ENCODE measurements at places on chromosomes 12 and 14. TPM values are rescaled to one million over a fixed set of nuclear protein-coding genes. Genes with fewer than 3 reads are reported as not detected.

GRCh38 chr12:774051-774614 lies 21.8 kb downstream of the WNK1 start:
- no peak for DNase-seq

GRCh38 chr14:23629832-23630396 lies 6.2 kb upstream of the DHRS2 start:
- no peak for DNase-seq

DNA sequence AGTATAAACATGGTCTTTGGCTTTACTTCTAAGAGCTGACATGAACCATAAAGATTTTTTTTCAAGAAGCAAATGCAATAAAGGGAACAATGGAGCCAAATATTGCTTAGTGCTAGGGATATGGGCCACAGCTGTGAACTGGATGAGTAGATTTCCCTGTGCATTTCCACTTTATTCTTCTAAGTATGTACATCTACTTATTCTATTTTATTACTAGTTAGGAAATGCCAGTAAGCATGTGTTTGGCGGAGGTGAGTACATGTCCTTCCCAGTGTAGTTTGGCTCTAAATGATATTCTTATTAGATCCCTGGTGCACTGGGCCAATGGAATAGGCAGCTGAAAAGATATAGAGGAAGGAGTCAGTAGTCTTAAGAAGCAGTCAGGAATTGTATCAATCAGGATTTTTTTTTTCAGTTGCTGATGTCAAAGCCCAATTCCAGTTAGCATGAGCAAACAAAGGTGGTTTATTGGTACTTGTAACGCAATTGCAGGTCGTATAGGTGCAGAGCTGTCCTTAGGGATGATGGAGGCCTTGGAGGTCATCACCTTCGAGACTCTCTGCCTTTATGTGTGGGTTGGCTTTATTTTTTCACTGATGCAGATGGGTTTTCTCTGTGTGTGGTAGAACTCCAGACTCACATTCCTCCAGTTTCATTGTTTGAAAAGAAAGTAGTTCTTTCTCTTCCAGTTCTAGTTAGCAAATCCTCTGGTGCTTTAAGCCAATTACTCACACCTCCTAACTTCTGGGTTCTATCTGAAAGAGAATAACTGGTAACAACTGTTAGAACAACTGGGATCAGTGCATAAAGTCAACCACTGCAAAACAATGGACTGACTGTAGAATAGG lies 139.0 kb upstream of the LRIG3 start:
- DNase-seq, result no peak

GRCh38 chr12:116018282-116018681 lies 259.2 kb downstream of the MED13L start:
- no peak for DNase-seq

- DNase-seq, result peak; percentile 12
Measured at GRCh38 chr14:21868442-21869046, 194.9 kb upstream of the OR4E1 start.

DNA sequence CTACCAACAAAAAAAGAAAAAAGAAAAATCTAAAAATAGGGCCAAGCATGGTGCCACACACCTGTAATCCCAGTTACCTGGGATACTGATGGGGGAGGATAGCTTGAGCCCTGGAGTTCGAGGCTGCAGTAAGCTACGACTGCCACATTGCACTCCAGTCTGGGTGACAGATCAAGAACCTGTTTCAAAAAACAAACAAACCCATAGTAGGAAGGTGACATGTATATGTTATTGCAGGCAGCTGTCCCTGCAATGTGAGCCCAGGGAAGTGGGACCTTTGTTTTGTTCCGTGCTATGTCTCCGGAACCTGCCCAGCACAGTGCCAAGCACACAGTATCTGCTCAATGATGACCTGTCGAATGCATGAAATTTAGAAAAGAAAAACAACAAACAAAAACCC lies 37.2 kb upstream of the YY1 start:
- DNase-seq, result no peak

DNA sequence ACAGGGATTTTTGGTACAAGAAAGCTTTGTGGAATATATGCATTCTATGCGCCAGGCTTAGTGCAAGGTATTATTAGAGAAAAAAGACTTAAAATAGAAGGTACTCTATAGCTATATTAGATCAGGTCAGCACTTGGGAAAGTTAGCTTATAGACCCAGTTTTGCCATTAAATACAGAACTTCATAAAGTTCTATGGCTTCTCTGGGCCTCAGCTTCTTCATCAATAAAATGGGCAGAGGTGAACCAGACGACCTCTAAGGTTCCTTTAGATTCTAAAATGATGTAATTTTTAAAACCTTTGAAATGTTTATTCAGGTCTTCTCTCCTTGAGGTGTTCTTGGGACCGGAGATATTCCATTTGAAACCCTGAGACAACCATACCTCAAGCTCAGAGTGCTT lies 7.1 kb downstream of the CNPY2 start:
- DNase-seq, result no peak

- peak; percentile 47 for DNase-seq
Measured at GRCh38 chr12:93572712-93573551, 457 bp downstream of the SOCS2 start.

DNA sequence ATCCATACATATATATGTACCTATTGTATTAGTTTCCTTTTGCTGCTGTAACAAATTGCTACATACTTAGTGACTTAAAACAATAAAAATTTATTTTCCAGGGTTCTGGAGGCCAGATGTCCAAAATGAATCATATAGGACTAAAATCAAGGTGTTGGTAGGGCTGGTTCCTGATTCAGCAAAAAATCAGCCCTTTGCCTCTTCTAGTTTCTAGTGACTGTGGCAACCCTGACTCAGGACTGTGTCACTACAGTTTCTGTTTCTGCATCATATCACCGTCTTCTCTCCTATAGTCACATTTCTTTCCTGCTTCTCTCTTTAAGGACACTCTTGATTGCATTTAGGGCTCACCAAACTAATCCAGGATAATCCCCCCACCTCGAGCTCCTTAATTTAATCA lies 386.3 kb upstream of the TBX3 start:
- DNase-seq, result no peak

- DNase-seq, result no peak
Measured at GRCh38 chr14:89551955-89552354, 134.9 kb upstream of the FOXN3 start.

ZC2HC1C gene
- total RNA-seq, result 2.3 TPM

LTB4R gene
- 11.0 TPM for total RNA-seq

STON2 gene
- 2.8 TPM for total RNA-seq

WDHD1 gene
- 3.3 TPM for total RNA-seq

XPOT gene
- total RNA-seq, result 40.2 TPM
